ENCODE measurements at places on chromosomes 3 and 15.

DNA sequence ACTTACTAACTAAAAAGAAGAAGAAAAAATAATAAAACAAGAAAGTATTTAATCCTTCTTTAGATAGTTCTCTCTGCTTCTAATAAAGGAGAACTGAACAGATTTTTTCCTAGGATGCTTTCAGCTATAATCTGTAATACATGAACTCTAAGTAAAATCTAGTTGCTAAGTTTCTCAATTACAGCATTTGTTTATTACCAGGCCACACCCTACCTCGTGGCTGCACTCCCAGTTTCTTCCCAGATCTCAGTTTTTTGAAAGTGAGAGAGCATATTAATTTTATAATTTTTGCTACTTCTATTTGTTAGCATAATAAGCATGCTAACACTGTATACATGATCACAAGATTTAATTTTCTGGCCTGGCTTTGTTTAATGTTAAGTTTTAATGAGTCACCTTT is 258.3 kb downstream of the IL5RA start:
- DNase-seq, result no peak

DNA sequence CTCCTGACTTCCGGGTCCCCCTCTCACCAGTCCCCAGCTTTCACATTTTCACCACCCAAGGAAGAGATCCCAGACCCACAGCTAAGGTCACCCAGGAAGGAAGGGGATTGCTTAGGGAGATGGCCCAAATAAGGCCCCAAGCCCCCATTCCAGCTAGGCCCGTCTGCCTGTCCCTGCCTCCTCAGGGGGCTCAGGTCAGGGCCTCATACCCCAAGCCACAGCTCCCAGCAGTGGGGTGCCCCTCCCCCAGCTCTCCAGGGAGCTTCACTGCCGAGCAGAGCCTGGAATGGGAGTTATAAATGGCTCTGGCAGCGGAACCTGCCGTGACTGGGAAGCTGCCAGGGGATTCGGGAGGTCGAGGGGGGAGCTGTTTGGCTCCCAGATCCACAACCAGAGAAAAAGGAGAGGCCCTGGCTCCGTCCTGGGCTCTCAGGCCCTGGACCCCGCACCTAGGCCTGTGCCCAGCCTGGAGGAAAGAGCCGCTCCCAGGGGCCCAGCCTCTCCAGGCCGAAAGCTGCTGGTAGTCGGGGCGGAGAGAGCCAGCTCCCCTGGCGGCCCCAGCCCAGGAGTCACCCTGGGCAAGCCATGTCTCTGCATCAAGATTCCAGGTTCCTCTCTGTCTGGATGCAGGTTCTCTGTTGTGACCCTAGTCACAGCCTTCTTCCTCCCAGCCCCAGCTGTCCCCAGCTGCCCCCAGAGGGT is 550 bp downstream of the CCDC9B start:
- DNase-seq, result peak; percentile 73

DNA sequence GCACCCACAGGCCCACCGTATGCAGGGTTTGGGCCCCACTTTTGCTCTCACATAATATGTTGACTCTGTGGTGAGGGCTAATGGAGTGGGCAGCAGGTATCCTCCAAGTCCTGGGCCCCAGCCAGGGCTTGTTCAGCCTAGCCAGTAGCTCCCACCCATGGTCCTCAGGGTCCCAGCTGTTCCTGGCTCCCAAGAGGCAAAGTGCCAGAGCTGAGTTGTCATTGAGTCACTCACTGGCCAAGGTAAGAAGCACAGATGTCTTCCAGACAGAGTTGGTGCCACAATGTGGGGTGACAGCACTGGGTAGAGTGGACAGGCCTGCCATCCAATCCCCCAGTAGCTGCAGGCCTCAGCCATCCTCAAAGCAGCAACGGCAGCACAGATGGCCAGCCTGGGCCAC is 4.3 kb downstream of the SHF start:
- DNase-seq, result no peak

DNA sequence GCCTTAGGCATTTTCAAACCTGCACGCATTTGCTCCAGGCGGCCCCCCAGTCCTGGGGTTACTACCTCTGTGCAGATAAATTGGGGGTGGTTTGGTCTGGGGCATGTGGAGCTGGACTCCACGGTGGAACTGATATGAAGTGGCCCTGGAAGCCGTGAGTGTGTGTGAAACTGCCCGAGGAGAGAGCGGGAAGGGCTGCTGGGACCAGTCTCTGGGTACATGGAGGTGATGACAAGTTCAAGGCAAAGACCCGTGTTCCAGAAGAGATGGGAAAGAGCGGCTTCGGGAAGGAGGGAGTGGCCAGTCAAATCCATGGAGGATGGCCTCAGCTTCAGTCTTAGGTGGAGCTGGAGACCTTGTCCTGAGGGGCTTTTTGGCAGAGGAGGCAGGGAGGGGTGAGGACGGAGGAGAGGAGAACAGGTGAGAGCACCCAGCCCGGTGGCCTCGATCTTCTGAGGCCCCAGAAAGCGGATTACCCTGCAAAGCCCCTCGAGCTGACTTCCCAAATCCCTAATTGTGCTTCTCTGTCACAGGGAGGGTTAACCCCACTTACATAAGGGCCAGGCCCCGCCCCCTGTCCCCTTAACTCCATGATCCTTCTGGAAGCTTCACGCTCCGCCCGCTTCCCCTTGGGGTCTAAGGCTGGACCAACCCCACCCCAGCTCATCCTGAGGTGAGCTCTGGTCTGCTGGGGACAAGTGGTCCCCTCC is 1.9 kb upstream of the NR2E3 start:
- DNase-seq, result no peak

- DNase-seq, result no peak
Observed at GRCh38 chr15:67145312-67145610, 79.9 kb downstream of the SMAD3 start.

DNA sequence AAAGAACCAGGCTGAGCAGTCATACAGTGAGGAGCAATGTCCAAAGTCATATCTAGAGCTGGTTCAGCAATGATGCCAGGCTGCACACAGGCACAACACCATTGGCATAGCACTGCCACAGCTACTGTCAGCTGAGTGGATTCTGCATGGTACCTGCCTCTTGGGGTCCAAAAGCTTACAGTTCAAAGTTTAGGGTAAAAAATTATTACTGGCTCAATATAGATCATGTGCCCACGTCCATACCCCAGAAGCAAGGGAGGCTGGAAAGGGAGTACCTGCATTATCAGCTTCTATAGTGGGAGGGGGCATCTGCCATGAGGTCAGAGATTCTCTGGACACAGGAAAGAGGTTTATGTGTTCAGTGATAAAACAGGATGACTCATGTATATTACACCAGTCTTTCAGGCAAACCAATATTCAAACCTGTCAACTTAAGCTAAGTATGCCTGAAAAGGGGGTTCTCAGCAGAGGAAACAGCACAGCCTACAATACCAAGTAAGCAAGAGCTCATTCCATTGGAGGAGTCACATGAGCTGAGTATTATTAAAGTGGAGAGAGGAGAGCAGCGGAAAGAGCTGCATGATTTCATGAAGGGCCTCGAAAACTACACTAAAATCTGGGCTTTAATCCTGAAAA is 99.0 kb downstream of the ANO10 start:
- peak; percentile 27 for DNase-seq

DNA sequence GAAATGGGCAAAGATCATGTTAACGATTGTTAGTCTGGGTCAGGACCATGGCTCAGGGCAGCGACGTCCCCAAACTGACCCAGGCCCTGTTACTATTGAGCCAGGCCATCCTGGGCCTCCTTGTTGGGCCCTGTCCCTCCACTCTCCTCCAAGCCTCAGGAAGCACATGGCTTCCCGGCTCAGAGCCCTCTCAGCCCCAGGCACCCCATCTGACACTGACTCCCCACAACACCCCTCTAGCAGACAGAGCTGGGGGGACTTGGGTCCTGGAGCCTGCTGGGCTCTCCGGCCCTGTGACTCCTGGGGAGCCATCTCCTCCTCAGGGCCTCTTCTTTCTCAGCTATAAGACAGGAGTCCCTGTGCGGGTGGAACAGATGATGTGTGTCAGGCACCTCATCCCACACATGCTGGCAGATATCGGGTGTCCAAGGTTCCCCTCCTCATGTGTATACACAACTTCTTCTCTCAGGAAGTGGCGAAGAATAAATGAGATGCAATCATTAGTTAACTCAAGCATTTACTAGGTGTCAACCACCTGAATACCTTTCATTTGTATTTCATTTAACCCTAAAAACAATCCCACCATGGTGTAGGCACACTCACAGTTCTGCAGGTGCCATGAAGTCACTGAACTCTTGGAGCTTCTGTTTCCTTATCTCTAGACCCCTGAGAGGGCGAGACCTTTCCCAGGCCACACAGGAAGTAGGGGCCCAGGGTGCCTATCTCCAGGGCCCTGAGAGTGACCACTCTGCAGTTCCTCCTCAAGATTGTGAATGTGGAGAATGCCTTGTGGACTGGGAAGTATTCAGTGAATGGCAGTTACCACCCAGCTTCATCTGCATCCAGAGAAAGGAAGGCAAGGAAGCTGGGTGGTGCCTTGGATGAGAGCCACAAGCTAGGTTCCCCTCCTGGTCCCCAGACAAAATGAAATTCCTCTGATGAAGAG is 282.5 kb upstream of the TLE3 start:
- no peak for DNase-seq

- DNase-seq, result no peak
Observed at GRCh38 chr3:143121241-143122088, 1.9 kb downstream of the CHST2 start.

DNA sequence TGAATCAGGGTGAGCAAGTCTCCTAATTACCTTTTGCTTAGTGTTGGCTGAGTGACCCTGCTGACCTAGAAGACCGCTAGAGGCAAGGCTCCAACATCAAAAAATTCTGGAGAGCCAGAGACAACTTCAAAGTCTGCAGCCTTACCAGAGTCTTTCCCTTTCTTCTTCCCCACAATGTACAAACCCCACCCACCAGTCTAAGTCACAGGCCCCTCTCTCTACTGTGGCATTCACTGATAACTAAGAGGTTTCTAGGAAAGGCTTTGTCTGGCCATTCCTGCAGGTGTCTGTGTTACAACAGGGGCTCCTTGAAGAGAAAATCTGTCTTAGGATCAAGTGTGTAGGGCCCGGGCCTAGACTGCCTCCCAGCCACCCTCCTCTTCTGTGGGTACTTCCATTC is 525 bp downstream of the MYH15 start:
- no peak for DNase-seq

DNA sequence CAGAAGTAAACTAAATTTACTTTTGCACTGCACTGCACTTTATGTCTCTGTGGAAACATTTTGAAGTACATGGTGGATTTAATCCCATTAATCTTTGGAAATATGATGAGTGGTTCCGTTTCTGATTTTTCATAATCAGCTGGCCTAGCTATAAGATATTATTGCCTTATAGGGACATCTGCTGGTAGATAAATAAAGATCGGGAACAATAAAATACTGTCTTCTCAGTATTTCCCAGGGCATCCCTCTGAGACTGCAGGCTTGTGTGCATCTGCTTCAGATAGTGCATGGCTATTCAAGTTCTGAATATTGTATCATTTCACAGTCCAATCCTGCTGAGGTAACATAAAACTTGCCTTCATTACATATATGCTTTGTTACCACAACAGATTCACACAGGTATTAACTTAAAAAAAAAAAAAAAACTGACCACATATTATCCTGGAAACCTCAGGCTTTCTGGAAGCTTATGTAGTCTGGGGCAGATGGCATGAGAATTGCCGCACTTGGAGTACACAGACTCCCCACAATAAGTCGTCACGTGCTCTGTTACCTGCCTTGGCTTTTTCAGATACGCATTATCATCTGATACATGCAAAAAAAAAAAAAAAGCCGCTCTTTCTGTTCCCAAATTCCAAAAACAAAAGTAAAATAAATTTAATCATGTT is 330.8 kb upstream of the AGTR1 start:
- no peak for DNase-seq

DNA sequence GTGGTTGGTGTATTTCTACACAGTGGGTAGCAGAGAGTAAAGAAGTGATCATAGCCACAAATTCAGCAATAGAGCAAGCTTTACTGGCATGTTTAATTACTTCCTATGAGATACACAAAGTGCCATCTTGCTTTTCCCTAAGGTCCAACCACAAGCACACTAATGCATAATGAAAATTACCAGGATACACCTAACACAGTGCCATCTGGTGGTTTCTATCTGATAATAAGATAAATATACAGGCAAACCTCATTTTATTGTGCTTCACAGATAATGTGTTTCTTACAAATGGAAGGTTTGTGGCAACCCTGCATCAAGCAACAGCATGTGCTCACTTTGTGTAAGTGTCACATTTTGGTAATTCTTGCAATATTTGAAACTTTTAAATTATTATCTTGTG is 223.0 kb downstream of the NSUN3 start:
- peak; percentile 6 for DNase-seq

DNA sequence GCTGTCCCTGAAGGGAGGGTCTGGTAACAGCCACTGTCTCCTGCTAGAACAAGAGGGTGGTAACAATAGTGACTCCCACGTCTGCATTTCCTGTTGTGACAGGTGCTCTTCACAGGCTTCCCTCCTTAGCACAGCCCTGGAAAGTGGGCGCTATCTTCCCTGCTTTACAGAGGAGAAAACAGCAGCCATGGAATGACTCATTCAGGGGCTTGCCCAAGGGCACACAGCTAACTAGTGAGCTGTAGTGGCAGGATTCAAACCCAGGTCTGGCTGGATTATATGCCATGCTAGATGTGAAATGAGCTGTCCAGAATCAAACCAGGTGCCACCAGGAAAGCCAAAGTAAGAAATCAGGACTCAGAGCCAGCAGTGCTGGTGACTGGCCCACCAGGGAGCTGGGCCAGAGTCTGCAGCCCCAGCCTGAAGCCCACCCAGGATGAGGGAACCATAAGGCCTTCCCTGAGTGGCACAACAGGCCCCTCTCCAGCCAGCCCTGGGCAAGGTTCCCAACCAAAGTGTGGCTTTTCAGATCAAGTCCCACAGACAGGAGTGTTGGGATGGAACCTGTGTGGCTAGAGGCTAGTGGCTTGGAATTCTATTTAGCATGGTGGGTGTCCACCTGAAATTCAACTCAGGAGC is 102.4 kb downstream of the ETFA start:
- DNase-seq, result no peak

DNA sequence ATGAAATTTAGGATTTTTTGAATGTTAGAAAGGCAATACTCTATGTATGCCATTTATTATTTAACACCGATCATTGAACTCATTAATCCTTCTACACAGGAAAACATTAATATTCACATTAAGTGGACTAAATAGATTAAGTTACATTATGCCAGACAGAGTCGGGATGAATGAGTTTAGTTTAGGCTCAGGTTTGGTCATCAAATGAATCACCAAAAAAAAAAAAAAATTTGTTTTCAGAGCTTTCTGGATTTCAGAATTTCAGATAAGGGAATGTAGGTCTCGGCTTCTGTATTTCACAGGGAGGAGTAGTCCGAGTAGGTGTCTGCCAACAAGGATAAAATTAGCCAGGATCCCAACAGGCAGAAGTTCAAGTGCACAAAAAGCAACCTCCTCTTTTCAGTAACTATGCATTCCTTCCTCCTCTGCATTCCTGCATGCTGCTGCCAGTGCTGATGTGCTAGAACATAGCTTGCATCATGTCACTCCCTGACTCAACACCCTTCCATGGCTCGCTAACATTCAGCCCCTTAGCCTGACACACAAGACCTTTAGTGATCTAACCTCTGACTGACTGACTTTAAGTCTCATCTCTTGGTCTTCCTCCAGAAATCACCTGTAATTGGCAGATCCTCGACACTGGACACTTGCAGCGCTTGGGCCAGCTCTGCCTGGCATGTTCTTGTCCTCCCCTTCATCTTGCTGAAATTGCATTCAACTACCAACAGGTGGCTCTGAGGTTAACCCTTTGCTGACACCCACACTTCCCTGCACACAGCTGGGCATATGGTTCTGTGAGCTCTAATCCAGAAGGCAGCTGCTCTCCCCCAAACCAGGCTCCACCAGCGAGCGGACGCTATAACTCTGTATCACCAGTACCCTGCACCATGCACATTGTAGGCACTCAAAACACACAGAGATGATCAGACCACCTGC is 145.4 kb upstream of the PROK2 start:
- DNase-seq, result peak; percentile 39

GRCh38 chr15:91422797-91423196 is 322.7 kb downstream of the SV2B start:
- no peak for DNase-seq

All from astrocyte (in vitro differentiated cells and primary cell).